BJ (cell line): ENCODE measurements at places on chromosomes 2 and 18. TPM values are rescaled to one million over a fixed set of nuclear protein-coding genes. Genes with fewer than 3 reads are reported as not detected.

DNA sequence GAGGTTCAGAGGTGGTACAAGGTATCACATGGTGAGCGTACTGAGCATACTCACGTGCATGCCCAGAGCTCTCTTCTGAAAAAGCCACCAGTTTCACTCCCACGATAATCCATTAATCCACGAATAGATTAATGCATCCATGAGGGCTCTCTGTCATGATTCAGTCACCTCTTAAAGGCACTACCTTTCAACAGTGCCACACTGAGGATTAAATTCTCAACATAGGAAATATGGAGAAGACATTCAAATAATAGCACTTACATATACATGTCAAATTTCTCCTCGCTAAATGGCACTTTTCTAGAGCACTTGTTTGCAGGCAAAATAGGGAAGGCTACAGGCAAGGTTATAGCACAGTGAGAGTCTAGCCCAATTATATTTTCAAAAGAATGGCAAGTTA, 825.9 kb downstream of the TRIB2 start:
- no peak for DNase-seq

- DNase-seq = no peak
Observed at GRCh38 chr2:18268400-18268799, 292.1 kb downstream of the RDH14 start.

GRCh38 chr2:11932962-11933361, 186.5 kb downstream of the LPIN1 start:
- DNase-seq = no peak

- no peak for DNase-seq
Observed at GRCh38 chr2:108367014-108367413, 10.7 kb upstream of the SULT1C4 start.

GRCh38 chr2:8234253-8234652, 447.6 kb upstream of the ID2 start:
- no peak for DNase-seq

The KIAA2012 gene
- 0.13 and 0.18 TPM in 2 replicates for polyA plus RNA-seq
